ENCODE measurements at places on chromosomes 11 and 22.

DNA sequence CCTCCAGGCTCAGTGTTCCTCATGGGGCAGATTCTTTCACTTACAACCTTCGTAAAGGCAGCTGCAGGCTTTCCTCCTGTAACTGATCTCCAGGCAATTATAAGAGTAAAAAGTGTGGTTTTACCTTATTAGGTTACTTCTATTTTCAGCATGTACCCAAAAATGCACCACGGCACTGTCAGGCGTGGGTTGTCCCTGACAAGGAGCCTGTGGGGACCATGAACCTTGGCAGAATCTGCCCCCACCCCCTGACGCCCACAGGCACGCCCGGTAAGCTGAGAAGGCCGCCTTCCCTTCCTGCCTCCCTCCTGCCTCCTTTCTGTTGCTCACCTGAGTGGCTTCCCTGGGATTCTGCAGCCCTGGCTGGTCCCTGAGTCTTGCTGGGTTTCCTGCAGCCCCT lies 1383.3 kb downstream of the TBC1D22A start:
- no peak for DNase-seq

DNA sequence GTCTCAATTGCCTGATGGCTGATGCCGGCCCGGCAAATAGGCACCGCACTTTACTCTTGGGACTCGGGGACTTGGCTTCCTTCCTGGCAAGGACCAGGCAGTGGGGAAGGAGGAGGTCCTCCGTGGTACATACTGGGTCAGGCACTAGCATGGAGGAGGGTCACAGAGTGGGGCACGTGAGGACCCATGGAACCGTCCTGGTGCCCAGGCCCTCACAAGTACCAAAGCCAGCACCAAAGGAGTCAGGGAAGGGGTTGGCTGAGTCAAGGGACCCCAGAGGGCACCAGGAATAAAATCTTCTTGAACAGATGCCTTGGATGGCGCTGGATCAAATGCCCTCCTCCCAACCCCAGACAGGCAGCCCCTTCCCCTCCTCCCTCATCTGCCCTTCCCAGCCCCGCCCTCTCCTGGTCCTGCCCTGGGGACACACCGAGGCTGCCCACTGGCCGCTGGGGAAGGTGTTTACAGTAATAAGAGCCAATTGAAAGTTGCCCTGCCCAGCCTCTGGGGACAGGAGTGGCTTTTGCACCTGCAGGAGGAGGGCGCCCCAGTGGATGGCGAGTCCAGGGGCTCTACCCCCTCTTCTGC lies 5.6 kb upstream of the CARNS1 start:
- DNase-seq: no peak

GRCh38 chr11:87281496-87281895 lies 243.8 kb downstream of the TMEM135 start:
- DNase-seq: peak; percentile 83

DNA sequence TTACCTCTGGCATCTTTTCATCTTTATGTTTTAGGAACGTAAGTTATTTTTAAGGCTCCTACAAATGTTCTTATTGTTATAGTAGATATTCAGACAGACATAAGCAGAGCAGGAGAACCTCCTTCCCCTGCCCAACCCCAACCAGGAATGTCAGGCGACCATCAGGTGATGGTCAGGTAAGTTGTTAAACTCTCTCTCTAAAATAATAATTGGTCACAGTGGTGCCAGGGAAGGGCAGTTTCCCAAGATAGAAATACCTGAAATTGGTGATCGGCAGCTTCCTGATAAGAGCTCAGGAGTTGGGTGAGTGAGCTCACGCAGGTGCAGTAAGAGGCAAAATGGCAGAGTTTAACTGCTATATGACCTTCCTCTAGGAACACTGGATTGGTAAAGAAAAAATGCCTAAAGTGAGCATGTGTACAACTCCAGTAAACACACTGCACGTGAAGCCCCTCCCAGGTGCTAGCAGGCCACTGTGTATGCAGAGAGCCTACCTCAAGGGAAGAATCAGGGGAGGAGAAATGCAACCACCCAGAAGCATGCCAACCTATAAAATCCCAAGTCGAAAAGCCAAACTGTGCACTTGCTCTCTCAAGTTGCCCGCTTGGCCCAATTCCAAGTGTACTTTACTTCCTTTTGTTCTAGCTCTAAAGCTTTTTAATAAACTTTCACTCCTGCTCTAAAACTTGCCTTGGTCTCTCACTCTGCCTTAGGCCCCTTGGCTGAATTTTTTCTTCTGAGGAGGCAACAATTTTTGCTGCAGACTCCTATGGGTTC lies 273.9 kb downstream of the SBF2 start:
- DNase-seq: no peak

GRCh38 chr11:13210424-13210823 lies 67.2 kb upstream of the BMAL1 start:
- peak; percentile 55 for DNase-seq

DNA sequence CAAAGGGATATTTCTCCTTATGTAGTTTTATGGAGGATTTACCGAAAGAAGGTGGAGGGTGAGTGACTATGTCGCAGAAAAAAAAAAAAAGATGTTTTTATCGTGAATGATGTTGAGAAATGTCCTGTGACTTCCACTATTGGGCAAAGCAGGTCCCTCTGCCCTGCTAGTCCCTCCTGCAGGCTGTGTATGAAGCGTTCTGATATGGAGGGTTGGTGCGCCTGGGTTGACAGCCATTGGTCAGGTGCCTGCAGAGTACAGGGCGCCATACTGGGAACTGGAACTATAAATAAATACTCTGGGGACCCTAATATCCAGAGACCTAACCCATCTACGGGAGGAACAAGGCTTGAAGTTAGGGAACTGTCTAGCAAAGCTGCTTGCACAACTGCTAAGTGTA lies 1.5 kb downstream of the IL17RA start:
- no peak for DNase-seq

DNA sequence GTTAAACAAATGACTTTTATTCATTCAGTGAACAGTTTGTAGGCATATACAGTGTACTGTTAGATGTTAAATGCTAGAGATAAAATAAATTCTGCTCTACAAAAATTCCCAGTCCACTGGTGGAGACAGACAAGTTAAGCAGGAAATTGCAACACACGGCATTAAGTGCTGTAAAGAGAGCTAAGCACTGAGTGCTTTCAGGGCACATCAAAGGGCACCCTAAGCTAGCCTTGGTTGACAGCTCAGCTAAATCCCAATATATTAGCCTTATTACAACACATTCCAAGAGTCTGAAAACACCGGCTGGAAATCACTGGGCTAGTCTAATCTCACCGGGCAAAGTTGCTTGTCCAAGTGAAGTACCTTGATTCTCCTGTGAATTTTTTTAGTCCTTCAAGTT lies 55.1 kb downstream of the NOX4 start:
- no peak for DNase-seq

- no peak for DNase-seq
Observed at GRCh38 chr11:117099696-117100095, 1.5 kb upstream of the SIK3 start.

DNA sequence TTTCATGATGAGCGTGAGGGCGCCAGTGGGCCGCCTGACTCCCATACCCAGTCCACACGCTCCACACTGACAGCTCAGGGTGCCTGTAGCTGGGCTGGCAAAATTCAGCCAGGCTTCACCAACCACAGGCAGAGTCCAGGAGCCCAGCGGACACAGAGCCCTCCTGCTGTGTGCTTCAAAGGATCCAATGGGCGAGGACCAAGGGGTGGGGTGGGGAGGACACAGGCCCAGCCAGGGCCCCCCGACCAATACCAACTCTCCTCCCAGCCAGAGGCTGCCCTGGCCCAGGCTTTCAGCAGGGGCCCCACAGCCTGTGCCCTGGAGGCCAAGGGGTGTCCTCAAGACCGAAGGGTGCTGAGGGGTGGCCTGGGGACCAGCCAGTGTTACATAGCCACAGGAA lies 336.1 kb downstream of the CTTN start:
- no peak for DNase-seq

DNA sequence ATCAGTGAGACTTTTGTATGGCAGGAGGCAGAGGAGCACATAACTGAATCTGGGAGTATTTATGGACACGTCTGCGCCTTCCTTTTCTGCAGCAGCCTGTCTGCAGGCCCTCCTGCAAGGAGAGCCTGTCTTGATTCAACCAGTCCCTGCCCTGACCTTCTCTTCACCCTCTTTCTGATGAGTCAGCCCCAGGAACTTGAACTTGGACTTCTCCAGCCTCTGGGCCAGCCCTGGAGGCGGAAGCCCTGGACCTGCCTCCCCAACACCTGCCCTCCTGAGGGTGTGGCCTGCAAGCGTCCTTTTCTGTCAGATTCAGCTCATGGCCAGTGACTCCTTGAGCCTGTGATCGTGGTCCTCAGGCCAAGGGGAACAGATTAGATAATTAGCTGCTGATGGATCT lies 20.0 kb downstream of the DAGLA start:
- DNase-seq: no peak

- no peak for DNase-seq
Observed at GRCh38 chr22:24330636-24331035, 60.0 kb downstream of the SPECC1L start.

DNA sequence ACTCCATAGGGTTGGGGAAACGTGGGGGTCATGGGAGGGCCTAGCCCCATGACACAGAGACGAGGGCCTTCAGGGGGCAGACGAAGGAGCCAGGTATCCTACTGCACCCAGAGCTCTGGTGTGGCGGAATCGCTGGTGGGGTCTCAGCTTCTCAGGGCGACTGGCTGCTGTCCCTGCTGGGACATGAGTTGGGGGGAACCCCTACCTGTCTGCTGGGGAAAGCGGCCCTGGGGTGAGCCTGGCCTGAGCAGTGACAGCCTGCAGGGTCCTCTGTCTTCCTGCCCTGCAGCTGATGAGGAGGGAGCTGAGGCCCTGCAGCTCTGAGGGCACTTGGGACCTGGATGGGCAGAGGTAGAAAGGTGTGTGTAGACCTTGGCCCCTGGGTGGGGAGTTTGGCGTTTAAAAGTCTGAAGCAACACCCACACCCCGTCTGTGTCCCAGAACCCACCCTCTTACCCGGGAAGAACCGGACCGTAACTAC lies 33.6 kb upstream of the GRAMD4 start:
- no peak for DNase-seq

GRCh38 chr11:1235901-1236315 lies 13.0 kb downstream of the MUC5B start:
- no peak for DNase-seq

GRCh38 chr11:117824571-117825537 lies at the start of gene FXYD2:
TSS of gene FXYD2 (minus strand) at chr11:117824744. CDS start at chr11:117824678, 66 bp downstream.
- no peak for DNase-seq

DNA sequence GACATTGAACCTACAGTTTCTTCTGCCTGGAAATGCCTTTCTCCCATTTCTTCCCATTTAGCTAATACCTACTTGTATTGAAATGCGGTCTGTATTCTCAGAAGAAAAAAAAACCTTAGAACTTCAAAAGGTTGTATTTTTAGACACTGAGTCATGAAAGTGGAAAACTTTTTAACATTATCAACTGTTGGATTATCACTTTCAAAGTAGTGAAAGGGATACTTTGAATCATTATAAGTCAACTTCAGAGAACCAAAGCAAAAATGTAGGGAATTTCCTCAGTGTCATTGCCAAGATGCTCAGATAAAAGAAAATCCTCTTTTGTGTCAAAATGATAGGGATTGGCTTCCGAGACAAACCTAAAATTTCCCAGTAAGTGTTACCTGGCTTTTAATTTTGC lies 6.6 kb downstream of the HOATZ start:
- DNase-seq: no peak

GRCh38 chr11:61514050-61514917 lies 5.7 kb downstream of the LRRC10B start:
- DNase-seq: no peak

DNA sequence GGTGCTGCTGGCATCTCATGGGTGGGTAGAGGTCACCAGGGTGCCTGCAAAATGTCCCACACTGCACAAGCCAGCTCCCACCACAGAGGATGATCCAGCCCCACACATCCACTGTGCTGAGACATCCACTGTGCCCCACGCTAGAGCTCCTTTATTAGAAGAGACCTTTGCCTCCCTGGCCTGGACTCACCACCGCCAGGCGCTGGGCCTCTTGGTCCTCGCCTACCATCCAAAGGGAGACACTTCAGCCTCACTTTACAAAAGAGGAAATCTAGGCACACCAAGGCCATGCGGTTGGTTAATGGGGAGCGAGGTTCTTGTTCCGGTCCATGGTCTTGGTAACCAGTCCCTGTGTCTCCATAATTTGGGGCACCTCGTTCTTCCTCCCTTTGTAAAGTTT lies 3.4 kb upstream of the ANO1 start:
- no peak for DNase-seq

DNA sequence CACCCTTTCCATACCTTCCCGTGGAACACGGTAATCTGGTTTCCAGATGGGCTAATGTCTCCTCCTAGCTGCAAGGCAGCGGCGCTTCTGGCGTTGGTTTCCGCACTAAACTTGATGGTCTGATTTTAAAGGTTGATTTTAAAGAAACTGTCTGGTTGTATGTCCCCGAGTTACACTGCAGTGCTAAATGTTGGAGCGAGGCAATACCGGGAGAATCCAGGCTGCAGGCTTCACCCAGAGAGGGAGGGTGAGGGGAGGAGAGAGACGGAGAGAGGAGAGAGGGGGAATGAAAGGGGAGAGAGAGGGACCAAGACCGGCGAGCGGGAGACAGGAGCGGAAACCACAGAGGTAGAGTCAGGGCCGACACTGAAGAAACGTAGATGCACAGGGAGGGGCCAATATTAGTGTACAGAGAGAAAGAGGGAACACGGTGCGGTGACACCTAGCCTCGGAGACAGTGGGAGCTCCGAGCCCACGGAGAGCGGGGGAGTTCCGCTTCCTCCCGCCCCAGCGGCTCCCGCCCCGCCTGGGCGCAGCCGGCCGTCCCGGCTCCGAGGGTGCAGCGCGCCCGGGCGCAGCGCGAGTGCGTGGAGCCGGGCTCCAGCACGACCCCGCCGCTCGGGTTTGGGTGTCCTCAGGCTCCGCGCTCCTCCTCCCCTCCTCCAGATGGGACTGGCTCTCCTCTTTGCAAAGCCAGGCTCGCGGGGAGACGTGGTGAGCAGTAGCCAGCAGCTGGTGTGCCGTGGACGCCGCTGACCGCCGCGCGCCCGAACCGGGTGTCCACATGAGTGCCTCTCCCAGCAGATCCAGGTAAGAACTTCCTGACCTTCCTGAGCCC lies 71.9 kb upstream of the GRAMD1B start:
- DNase-seq: peak; percentile 7

DNA sequence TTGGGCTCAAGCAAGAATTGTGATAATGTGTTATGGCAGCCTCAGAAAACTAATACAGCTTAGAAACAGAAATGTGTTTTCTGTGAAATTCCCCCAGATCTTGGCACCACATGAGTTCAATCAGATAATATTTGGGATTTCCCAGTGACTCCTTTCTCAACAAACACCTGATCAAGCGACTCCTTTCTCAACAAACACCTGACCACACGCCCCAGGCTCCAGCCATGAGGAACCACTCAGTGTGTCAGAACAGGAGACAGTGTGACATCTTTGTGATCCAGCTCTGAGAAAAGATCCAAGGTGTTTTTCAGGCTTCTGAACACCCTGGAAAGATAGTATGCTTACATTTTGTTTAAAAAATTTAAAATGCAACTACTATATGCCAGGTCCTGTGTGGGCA lies 1.9 kb upstream of the UVRAG start:
- no peak for DNase-seq

- DNase-seq: no peak
Observed at GRCh38 chr11:19777377-19778102, 64.9 kb downstream of the NAV2 start.

- DNase-seq: no peak
Observed at GRCh38 chr11:94330789-94331188, 26.4 kb downstream of the IZUMO1R start.
